ENCODE measurements at places on chromosomes 12 and 14.

DNA sequence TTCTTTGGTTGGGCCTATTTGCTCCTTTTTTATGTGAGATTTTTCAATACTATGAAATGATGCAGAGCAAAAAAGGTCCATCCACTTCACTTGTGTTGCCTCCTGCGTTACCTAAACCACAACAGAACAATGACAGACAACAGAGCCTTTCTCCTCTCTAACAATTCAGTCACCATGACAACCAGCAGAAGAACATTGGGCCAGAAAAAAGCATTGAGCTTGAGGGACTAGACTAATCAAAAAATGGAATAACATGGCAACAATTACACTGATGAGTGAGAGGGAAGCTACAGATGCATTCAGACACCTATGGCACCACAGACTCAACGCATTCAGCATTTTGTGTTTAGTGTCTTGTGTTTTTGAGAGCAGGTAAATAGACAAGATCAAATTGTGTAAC, 44.6 kb upstream of the PTCSC3 start:
- no peak for DNase-seq

GRCh38 chr12:6335451-6336078, 6.3 kb downstream of the TNFRSF1A start:
- DNase-seq = no peak

GRCh38 chr14:92658160-92658559, 90.3 kb downstream of the LGMN start:
- no peak for DNase-seq

DNA sequence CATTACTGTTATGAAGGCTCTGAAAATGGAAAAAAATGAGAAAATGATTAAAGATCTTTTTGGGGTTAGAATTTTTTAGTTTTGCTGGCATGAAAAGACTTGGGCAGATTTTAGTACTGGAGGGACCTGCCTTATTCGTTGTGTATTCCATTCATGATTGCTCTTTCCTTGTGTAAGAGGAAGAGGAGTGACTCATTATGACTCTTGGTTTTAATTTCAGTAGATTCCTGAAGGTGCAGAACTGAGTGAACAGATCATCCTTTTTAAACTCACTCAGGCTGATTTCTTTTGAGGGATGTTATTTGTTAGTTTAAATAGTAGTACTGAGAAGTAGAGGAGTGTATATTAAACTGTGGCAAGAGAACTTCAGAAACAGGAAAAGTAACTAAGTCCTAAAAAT, 41.6 kb downstream of the AKAP6 start:
- DNase-seq = no peak

DNA sequence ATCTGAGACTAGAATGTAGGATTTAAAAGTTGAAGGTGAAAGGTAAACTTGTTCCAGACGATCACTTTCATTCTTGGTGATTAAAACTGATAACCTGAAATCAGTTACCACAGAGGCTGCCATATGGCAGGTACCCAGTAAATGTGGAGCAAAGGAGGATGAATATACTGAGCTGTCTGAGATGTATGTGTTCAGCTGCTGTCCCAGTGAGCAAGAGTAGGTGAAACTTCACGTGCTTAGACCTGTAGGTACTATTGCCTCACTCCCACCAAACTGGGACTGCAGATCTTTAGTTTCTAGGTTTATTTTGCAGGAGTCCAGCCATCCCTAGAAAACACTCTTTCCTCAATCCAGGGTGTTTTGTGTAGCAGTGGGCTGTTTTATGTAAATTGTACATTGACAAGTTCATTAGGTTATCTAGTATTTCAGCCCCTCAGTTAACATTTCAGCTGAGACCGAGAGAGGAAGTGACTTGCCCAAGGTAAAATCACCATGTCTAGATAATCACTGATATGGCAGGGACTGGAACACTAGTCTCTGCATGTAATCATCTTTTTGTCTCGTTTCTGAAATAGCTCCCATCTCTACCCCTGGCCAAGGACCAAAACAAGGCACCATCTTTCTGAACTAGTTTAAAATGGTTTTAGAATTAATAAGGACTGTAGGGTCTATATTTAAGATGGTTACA, 62.7 kb downstream of the ATG14 start:
- DNase-seq = no peak

DNA sequence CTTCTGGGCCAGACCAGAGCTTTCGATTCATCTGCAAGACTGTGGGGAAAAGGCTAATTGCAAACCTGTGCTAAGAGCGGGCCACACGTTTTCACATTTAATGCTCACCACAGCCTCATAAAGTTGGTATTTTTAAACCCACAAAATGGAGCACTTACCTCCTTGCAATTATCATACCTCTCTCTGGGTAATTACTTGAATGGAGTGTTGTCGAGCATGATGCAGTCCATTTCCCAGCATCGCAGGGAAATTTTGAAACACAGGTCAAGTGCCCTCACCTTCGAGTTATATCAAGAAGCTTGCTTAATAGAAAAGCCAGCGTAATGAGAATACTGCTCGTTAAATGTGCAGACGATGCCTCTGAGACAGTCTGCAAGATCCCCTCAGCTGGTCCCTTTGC, 8.8 kb upstream of the IFI27L2 start:
- DNase-seq = no peak

DNA sequence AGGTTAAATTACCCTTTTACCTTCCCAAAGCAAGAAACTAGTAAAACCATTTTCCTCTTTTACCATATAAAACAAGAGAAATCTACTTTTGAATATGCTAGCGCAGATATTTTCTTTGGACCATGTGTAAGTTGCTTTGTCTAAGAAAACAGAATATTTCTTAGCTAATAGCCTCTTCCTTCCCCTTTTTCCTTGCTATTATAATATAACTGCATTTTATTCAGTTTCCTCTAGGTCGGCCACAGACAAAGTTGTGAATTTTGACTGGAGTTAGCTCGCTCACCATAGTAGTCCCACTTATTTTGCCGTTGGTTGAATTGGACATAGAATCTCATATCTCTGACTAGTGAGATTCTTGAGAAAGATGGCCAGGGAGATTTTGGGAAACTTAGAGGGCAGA, 115.6 kb downstream of the PLEKHA5 start:
- DNase-seq = no peak

DNA sequence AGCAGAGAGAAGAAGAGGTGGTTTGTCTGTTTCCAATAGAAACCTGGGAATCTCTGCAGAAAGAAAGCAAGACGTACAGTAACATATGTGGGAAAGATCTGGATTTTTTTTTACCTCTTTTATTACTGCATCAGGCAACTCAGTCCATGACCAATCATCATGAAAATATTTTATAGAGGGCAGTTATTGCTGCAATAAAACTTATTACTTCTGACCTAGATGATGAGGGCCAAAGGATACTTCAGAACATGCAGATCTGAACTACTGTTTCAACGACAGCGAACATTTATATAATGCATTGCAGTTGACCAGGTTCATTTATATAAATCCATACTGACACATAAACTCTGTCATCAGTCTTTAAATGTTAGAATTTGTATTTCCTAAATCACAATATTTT, 67.7 kb downstream of the STAB2 start:
- DNase-seq = no peak

- DNase-seq = no peak
Measured at GRCh38 chr12:38162708-38163441, 153.7 kb upstream of the ALG10B start.

DNA sequence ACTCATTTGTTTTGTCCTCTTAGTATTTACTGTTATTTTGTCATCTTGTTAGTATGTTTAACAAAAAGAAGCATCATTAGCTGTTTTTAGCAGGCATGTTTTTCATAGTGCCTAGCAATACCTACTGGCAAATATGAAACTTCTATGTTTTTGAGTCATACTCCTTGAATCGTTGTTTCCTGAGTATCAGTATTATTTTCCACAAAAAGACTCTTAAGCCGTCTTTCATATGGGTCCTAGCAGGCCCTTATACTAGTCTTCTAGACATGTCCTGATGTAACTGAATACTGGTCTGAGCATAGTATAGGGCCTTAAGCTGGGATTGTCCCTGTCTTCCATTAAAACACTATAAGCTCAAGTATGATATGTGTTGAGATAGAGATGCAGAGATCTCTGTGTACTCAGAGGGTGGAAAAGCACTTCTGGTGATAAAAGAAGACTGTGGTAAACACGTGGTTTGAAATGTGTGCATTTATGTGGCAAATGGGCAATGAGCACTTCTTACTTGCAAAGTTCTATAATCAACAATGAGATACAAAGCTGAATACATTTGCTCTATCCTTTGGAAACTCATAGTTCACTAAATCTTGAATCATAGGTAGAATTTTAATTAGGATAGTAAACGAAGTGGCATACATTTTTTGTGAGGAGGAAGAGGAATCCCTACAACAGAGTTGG, 348.8 kb downstream of the PDZRN4 start:
- DNase-seq = no peak

GRCh38 chr12:126191949-126192348, 1126.7 kb downstream of the AACS start:
- DNase-seq = no peak

DNA sequence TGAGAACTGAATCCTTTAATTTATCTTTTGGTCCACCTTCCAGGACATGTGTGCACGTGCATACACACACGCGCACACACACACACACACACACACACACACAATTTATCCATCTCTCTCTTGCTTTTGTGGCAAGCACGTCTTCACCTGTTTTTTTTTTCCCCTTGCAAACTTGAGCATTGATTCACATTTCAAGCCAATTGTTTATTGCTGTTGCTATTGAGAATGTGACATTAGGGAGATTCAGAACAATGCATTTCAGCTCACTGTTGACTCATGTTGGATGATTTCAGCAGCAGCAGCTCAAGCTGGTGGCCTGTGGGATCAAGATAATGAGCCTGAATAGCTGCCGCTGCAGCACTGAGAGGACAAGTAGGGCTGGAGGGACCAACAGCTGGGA, 128.9 kb downstream of the SNAPC1 start:
- no peak for DNase-seq

- DNase-seq = peak; percentile 58
Measured at GRCh38 chr14:101927859-101928258, 36.5 kb upstream of the DYNC1H1 start.

- DNase-seq = no peak
Measured at GRCh38 chr12:43571885-43572284, 19.9 kb upstream of the ADAMTS20 start.

Data from putamen (tissue), 1 donor.